ENCODE measurements at places on chromosomes 3 and 15. TPM values are rescaled to one million over a fixed set of nuclear protein-coding genes. Genes with fewer than 3 reads are reported as not detected.
A peak's percentile ranks its signal among the peaks of the same experiment; 100 is the strongest.

DNA sequence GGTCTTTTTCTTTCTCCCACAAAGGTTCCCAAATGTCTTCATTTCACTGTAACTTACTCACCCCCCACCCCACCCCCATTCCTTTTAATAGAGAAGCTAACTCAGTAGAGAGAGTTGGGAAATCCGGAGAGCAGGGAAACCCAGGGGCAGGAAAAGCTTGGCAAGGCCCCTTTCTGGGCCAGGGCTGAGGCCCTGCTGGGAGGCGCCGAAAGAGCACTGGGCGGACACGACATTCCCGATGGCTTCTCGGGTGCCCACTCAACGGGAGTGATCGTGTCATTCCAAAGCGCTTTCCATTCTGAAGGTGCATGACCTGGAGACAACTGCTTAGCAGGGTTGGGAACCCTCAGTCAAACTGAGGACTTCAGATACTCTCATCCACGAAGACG is 1.6 kb upstream of the DALRD3 start:
- DNase-seq, result no peak

DNA sequence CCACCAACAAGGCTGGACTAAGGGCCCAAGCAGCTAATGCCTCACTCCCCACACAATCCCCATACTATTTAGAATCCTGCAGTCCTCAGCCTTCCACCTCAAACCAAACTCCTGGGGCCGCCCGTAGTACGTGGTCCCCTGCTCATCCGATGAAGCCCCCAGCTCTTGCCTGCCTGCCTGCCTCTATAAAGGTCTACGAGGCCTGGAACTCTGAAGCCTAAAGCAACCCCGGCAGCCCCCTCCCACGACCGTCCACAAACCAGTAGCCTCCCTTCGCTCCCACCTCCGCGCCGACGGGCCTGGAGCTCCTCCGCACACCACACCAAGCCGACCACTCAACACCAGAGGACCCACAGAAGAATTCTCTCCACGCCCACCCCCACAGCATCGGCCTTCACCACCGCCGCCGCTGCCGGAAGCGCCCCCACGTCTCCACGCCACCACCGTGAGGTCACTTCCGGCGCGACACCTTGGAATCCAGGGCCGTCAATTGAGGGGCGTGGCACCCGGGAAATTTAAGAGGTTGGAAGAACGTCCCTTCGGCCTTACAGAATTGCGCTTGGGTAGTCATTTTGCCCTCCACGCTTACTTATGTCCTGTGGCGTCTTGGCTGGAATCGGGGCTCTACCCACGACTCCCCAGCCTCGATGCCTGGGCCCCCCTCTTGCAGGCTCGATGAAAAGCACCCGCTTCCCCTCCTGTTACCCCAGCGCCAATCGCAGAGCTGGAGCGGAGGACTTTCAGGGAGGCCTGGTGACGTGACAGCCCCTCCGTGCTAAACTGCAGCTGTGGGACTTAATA is at the start of gene EDC3:
Gene EDC3 (minus strand): TSS at position 428 of the 801 bp plus-strand sequence. CDS start 20,900 bp downstream, outside the sequence.
- peak; percentile 46 for DNase-seq

DNA sequence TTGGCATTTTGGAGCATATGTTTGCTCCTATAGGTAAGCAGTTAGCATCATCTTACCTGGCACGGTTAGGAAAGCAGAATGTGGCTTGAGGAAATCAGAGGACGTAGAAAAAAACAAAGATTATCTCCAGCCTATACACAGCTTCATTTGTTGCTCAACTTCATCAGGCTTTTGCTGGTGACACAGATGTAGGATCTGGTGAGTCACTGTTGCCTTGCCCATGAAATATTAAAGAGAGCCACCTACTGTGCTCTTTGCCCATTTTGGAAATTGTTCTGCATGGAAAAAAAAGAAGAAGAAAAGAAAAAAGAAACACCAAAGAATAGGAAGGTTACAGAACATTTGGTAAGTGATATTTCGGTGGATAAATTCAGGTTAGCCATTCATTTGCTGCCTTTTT is 3.8 kb downstream of the IL1RAP start:
- DNase-seq, result no peak

GRCh38 chr3:108554913-108555571 is 34.2 kb downstream of the CIP2A start:
- no peak for DNase-seq

GRCh38 chr15:78565951-78566774 is 843 bp downstream of the CHRNA5 start:
- DNase-seq, result no peak

GRCh38 chr3:50525191-50525910 is 21.9 kb upstream of the CACNA2D2 start:
- DNase-seq, result no peak

Gene ERICH6
- total RNA-seq, result not detected

Gene PLCB2
- total RNA-seq, result 7.1 TPM

Gene PP2D1
- total RNA-seq, result not detected

DNA sequence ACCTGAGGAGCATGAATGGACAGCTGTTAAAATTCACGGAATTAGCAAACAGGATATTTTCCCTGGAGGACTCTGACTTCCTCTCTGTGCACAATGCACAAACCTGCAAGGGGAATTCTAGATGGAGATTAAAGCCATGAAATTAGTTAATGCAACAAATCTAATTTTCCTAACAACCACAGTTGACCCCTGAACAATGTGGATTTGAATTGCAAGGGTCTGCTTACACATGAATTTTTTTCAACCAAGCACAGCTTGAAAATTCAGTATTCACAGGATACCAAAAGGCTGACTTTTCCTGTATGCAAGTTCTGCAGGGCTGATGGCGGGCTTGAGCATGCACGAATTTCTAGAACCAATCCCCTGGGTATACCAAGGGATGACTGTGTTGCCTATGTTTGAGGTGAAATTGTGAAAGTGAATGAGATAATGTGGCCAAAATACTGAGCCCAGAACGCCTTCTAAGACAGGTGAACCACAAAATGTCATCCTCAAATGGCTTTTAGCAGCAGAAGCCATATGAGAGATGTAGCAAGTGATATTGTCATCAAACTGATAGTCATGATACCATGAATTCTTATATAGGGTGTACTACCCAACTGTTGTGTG is 52.5 kb downstream of the COL8A1 start:
- DNase-seq, result no peak

DNA sequence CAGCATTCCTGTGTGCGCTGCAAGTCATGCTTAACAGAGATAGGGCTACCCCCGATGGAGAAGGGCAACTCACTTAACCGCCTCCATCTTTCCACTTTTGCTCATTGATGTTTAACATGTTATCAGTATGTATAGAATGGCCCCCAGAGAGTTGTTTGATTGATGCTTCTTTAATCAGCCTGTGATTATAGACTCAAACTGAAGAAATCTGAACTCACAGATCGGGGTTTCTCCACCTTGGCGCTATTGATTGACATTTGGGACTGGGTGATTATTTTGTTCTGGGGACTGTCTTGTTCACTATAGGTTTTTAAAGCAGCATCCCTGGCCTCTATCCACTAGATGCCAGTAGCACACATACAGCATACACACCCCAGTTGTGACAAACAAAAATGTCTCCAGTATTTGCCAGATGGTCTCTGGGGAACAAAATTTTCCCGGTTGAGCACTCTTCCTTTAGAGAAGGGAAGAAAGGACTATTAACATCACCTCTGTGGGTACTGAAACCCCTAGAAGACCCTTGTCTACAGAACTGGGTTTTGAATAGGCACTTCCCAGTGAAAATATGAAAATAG is 54.4 kb downstream of the LARS2 start:
- DNase-seq, result no peak

- DNase-seq, result peak; percentile 36
These were observed 982.9 kb downstream of the TUSC7 start for GRCh38 chr3:117692416-117692995.

Gene FETUB
- not detected for total RNA-seq

GRCh38 chr3:154536751-154537150 is 106.8 kb upstream of the GPR149 start:
- DNase-seq, result no peak

Gene FRMD4B
- 96.7 TPM for total RNA-seq

Gene P3H2
- 1.3 TPM for total RNA-seq

DNA sequence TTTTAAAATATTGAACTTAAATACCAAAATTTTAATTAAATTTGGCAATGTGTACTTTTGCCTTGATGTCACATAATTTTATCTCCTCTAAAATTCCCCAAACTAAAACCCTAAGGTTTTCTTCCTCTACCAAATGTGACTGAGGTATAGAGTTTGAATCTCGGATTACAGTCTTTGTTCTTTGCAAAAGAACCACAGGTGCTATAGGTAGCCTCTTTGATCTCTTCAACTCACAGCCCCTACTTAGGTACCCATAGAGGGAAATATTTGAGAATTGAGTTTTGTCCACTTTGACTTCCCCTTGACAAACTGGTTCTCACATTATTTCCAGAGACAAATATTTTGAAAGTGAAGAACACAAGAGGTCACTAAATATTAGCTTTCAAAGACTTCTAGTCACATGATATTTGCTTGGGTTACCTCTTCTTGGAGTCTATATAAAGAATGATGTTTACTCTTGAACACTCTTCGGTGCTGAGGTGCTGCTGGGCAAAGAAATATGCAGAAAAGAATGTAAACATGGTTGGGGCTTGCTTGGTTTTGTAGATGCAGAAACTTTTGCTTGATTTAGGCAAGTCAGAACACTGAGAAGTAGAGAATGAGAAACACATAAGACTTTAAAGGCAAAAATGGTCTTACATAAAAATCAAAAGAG is 120.8 kb upstream of the MCTP2 start:
- DNase-seq, result no peak

- peak; percentile 86 for DNase-seq
These were observed 294.9 kb upstream of the SGO1 start for GRCh38 chr3:20480786-20481365.

Gene OR5K2
- not detected for total RNA-seq

Gene CCDC32
- total RNA-seq, result 26.2 TPM

DNA sequence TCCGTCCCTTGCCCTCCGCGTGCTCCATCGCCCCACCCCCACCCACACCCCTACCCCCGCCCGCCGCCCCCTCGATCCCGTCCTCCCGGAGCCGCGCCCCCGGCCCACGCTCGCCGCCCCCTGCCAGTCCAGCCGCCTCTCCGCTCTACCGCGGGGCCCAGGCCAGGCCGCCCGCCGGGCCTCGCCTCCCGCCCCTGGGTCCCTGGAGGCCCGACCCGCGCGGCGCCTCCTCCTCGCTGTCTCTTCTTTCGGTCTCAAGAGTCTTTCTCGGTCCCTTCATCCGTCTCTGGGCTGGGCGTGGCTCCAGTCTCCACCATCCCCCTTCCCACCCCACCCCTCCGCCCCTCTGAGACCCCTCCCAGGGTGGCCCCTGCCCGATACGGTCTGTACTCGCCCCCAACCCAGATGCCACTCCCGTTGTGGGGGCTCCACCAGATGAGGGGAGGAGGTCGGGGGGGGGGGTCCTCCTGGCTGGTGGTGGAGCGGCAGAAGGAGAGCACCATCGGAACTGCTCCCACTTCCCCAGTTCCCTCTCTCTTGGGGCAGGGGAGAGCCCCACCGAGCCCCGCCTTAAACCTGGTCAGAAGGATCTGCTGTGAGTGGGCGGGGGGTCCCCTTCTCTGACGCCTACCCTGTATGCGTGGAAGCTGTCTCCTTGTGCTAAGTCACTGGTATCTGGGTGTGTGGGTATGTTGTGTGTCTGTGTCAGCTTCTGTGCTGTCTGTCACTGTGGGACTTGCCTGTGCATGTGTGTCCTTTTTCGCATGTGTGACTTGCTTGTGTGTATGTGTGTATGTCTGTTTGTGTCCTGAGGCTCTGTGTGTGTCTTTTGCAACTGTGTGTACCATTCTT is 1.0 kb downstream of the PRKCD start:
- DNase-seq, result no peak

Gene EXD1
- not detected for total RNA-seq

- DNase-seq, result no peak
These were observed 28.4 kb downstream of the ZNF860 start for GRCh38 chr3:32009957-32010356.

GRCh38 chr3:185503521-185503920 is 4.7 kb upstream of the TMEM41A start:
- no peak for DNase-seq

DNA sequence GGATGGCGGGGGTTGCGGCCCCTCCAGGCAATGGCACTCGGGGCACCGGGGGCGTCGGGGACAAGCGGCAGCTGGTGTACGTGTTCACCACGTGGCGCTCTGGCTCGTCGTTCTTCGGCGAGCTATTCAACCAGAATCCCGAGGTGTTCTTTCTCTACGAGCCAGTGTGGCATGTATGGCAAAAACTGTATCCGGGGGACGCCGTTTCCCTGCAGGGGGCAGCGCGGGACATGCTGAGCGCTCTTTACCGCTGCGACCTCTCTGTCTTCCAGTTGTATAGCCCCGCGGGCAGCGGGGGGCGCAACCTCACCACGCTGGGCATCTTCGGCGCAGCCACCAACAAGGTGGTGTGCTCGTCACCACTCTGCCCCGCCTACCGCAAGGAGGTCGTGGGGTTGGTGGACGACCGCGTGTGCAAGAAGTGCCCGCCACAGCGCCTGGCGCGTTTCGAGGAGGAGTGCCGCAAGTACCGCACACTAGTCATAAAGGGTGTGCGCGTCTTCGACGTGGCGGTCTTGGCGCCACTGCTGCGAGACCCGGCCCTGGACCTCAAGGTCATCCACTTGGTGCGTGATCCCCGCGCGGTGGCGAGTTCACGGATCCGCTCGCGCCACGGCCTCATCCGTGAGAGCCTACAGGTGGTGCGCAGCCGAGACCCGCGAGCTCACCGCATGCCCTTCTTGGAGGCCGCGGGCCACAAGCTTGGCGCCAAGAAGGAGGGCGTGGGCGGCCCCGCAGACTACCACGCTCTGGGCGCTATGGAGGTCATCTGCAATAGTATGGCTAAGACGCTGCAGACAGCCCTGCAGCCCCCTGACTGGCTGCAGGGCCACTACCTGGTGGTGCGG is 1.9 kb downstream of the CHST2 start:
- no peak for DNase-seq

Gene CCDC9B
- total RNA-seq, result 25.1 TPM

Gene SNAP23
- total RNA-seq, result 245 TPM

GRCh38 chr3:52038227-52038626 is 18.1 kb downstream of the DUSP7 start:
- DNase-seq, result no peak

DNA sequence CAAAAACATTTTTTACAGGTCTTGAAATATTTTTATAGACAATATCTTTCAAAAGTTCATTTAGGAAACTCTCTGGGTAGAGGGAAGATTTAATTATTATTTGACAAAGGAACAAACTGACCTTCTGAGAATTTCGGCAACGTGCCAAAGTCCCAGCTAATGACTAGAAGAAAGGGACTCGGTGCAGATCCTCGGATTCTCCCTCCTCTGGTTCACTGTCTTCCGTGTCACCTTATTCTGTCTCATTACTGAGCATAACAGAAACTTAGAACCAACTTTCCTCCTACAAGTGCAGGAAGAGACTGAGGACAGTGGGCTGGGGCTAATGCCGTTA is 339.1 kb downstream of the MECOM start:
- DNase-seq, result no peak

GRCh38 chr3:112619295-112619694 is 21.6 kb downstream of the CCDC80 start:
- no peak for DNase-seq

DNA sequence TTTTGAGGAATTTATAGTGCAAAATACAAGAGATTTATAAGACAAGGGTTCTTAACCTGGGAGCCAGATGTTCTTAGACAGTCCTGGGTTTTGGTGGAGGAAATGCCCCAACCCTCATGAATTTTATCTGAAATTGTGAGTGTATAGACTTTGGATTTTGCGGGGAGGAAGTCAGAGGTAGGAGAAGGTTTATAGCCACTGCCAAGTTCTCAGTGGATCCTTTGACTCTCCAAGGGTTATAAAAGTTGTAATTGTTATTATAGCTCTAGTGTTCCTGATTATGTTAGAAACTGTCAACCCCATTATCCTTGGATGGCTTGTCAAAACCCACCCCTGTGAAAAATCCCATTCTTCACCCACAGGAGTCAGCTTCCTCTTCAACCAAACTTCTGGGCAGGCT is 183.6 kb downstream of the LRTM1 start:
- no peak for DNase-seq

Gene KNL1
- 18.1 TPM for total RNA-seq

All from pulmonary artery endothelial cell (primary cell).